Stimulated activated CD8-positive, alpha-beta memory T cell treated with anti-CD3 and anti-CD28 coated beads, Interleukin-7, amount 100 ng/mL, for 4 hours (primary cell): ENCODE measurements at places on chromosomes 7 and 10.

- no peak for DNase-seq
Measured at GRCh38 chr10:78804411-78805032, 264.2 kb upstream of the ZMIZ1 start.

- DNase-seq = no peak
Measured at GRCh38 chr10:71742301-71743088, 22.9 kb upstream of the C10orf105 start.

DNA sequence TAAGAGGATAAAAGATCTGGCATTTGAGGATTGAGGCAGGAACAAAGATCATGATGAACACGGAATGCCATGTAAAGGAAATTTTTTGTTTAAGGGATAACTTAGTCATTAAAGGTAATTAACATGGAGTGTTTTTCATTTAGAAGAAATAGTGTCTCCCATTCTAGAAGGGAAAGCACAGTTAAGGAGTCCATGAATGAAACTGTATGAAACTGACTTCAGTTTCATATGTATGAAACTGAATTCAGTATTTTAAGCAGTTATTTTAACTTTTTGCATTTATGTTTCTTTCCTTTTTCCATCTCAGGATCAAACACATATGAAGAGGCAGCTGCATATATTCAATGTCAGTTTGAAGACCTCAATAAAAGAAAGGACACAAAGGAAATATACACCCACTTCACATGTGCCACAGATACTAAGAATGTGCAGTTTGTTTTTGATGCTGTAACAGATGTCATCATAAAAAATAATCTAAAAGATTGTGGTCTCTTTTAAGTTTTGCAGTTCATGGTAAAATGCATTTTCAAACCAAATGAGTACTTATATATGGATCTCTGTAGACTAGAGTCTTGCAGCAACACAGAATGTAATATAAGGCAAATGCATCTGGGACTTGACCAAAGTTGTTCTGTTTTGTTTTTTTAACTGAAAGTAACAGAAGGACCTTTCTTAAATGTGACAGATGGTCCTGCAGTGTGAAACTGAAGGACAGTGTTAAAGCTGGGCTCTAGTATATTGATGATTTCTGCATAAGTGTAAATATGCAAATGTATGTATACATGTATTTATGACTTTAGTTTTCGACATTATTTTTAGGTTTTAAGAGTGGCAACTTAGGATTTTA is 82.6 kb downstream of the GNAI1 start:
- no peak for DNase-seq

- DNase-seq = no peak
Measured at GRCh38 chr10:71713135-71714030, 6.2 kb downstream of the C10orf105 start.

GRCh38 chr10:72692994-72693781 is 1.2 kb downstream of the MCU start:
- no peak for DNase-seq

- no peak for DNase-seq
Measured at GRCh38 chr10:78109210-78109609, 75.5 kb downstream of the RPS24 start.

GRCh38 chr7:144780071-144780608 is 55.7 kb downstream of the TPK1 start:
- no peak for DNase-seq

DNA sequence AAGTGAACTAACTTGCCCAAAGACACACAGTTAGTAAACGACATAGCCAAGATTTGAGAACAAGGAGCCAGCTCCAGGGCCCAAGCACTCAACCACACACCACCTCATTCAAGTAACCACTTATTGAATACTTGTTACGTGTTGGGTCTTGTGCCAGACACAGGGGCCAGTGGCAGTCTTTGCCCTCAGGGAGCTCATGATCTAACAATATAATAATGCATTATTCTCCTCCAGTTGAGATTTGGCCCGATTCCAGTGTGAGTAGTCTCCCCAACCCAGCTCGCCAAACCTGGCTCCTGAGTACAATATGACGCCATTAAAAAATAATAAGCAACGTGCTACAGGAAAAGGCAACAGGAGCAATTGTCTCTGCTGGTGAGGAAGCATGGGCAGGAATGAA is 14.4 kb upstream of the STK17A start:
- no peak for DNase-seq

DNA sequence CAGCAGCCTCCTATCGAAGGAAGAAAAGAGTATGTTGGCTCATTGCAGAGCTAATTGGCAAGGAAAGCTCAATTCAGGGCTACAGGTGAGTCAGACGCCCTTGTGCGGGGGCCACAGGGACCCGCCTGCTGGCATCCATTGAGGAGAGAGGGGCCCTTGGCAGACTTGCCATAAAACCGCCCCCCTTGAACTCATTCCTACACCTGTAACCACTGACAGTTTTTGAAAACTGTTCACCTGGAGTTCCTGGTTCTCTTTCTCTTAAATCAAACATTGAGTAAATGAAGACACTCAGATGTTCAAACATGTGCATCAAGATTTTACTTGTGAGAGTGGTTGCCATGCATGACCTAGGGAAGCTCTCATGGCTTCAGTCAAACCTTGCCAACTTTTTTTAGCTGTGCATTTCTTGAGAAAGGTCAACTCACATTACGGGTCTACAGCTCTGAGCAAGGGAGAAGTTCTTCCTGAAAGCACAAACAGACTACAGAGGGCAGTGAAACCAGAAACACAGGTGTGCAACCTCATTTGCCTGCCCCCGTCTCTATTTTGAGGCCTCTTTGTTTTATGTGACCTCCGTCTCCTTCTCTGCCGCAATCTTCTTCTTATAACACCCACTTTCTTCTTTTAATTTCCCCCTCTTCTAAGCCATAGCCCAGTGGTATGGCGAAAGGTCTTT is 87.8 kb downstream of the TBXAS1 start:
- DNase-seq = no peak

DNA sequence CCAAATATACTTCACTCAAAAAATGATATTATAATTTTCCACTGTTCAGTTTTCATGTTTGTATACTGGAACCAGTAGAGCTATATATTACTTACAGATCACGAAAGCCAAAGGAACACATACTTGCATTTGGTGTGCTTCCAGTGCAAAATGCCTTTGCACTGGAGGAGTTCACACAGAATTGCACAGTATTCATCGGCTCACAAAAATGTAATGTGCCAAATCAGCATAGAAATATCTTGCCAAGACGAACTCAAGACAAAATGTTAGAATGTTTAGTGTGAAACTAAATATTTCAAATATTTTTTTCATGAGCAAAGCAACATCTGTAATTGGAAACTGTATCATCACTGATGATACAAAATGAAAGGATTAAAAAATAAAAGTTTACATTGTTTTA is 646.2 kb upstream of the SEMA3D start:
- DNase-seq = no peak

DNA sequence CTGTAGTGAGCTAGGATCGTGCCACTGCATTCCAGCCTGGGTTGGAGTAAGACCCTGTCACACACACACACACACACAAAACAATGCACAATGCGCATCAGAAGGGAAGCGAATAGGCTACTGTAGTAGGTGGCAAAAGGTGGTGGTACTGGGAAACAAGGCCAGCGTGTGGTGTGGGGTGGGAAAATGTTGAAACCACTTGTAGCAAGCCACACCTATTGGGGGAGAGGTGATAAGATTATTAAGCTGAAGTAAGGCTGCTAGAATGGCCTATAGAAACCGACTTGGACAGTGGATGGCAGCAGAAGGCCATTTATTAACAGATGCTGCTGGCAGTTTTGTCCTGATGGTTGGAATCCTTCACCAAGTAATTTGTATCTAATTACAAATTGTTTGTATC is 7.2 kb upstream of the CHCHD1 start:
- no peak for DNase-seq

- peak; percentile 52 for DNase-seq
Measured at GRCh38 chr10:91163269-91163868, 57.1 kb upstream of the PCGF5 start.

- DNase-seq = no peak
Measured at GRCh38 chr10:38003026-38003425, 7.4 kb upstream of the ZNF33A start.

- DNase-seq = no peak
Measured at GRCh38 chr10:132722394-132723329, 63.3 kb downstream of the NKX6-2 start.

DNA sequence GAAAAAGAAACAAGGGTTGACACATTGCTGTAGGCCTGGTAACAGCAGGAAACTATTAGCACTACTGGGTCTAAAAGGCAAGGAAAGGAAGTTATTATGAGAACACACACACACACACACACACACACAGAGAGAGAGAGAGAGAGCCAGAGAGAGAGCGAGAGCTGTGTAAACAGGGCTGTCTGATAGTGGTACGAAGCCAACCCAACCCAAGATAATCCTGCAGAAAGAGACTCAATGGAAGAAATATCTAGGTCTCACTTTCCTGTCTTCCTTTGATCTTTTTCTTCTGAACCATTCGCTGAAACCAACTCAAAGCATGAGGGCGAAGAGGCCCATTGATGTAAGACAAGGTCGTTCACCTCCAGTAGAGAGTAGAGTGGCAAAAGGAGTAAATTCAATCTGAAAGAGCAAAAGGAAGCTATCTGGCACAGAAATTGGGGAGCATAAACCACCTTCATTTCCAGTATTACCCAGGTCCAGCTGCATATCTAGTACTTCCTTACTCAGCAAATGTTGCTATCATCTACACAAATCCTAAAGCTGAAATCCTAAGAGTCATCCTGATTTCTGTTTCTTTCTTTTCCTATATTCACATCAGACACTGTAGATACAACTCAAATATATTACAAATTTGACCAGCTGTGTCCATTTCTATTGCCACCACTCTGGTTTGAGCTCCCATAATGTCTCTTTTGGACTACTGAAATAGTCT is 110.2 kb downstream of the TMEM26 start:
- DNase-seq = no peak

GRCh38 chr10:3770611-3771110 is 14.3 kb downstream of the KLF6 start:
- DNase-seq = no peak

DNA sequence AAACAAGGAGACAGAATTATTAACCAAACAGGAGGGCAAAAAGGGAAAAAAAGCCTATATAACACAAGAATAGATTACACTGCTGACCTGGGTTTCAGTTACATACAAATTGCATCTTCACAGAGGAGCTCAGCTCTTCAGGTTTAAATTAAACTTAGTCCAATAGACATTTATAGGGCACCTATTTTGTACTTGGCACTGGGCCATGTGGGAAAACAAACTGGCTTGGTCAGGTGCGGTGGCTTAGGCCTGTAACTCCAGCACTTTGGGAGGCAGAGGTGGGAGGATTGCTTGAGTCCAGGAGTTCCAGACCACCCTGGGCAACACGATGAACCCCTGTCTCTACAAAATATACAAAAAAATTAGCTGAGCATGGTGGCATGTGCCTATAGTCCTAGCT is 62.3 kb upstream of the CCDC6 start:
- no peak for DNase-seq

DNA sequence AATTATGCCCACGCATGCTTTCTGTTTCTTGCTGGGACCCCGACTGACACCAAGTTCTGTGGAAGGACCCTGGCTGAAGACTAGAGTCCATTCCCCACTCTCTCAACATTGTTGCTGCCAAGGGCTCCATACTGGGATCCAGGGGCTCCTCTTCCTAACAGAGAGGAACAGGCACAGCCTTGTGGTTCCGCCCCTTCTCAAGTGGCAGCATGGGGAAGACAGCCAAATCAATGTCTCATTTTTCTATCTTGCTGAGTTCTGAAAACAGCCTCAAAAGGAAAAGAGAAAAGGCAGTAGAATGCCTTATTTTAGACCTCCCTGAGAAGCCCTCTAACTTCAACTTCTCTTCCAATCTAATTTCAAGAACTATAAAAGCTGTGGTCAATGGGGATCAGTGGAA is 23.7 kb upstream of the LAMB1 start:
- DNase-seq = no peak

DNA sequence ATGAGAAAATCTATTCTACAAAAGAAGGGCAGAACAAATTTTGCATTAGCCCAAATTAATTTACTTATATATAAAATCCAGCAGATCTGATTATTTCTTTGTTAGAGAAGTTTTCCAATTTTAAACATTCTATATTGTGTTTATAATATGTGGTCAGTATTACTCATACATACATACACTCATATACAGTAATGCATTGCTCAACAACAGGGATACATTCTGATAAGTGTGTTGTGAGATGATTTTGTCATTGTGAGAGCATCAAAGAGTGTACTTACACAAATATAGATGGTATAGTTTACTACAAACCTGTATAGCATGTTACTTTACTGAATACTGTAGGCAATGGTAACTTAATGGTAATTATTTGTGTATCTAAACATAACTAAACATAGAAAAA is 239.6 kb upstream of the ETV1 start:
- DNase-seq = no peak
